ENCODE measurements at places on chromosomes 12 and 14.
A peak's percentile ranks its signal among the peaks of the same experiment; 100 is the strongest.

GRCh38 chr12:49365542-49365941 lies 1.7 kb upstream of the SPATS2 start:
- no peak for DNase-seq

- DNase-seq, result no peak
Observed at GRCh38 chr12:71456316-71456715, 16.7 kb downstream of the LGR5 start.

DNA sequence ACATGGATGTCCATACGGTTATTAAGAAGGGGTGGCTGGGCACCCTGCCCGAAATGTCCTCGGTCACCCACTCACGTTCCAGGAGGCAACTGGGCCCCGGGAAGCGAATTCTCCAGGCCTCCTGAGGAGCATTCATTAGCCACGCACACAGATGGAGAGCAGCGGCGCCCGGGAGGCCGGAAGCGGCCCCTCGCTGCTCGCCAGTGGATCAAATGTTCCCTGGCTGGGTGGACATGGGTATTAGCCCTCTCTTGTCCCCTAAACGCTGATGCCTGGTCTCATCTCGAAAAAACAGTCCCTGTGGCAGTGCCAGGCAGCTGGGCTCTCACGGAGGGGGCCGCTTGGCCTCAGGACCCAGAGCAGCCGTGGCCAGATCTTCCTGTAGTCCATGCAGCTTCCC lies 59.0 kb upstream of the DLK1 start:
- no peak for DNase-seq

GRCh38 chr12:108008163-108008905 lies 120.8 kb upstream of the WSCD2 start:
- no peak for DNase-seq

DNA sequence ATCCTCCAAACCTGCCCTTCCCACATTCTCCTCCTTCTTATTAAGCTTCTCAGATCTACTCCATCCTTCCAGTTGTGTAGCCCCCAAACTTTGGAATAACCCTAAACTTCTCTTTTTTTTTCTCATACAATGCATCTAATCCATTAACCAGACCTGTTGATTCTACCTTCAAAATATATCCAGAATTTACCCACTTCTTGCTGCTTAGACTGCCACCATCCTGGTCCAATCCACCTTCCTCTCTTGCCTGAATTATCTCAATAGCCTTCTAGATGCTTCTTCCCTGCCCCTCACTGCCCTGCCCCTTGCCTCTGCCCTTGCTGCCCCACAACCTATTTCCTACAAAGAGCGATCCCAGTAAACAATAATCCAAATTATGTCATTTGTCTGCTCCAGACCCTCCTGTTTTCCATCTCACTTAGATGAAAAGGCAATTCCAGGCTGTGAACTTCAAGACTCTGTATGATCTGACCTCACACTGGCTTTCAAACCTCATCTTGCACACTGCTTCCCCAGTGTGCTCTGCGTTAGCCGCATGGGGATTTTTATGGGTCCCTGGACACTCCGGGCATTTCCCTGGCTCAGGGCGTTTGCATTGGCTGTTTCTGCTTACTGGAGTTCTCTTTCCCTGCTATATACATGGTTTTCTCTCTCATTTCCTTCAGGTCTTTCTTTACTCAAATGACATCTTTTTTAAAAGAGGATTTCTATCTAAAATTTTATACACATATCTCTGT lies 42.6 kb upstream of the HIF1A start:
- no peak for DNase-seq

DNA sequence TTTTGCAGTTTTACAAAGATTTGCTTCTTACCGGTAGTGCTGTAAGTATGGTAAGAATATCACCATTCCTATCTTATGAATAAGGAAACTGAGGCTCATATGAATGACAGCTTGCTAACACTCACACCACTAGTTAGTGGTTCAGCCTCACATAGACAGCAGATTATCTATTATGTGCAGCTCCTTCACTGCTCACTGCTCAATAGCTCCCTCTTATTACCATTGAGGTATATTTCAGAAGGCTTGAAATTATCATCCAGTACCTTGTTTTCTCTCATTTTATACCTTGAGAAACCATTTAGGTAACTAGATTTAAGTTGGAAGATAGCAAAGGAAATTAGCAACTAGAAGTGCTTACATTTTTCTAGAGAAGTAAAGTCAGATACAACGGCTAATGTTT lies 15.5 kb downstream of the RIC8B start:
- DNase-seq, result no peak

DNA sequence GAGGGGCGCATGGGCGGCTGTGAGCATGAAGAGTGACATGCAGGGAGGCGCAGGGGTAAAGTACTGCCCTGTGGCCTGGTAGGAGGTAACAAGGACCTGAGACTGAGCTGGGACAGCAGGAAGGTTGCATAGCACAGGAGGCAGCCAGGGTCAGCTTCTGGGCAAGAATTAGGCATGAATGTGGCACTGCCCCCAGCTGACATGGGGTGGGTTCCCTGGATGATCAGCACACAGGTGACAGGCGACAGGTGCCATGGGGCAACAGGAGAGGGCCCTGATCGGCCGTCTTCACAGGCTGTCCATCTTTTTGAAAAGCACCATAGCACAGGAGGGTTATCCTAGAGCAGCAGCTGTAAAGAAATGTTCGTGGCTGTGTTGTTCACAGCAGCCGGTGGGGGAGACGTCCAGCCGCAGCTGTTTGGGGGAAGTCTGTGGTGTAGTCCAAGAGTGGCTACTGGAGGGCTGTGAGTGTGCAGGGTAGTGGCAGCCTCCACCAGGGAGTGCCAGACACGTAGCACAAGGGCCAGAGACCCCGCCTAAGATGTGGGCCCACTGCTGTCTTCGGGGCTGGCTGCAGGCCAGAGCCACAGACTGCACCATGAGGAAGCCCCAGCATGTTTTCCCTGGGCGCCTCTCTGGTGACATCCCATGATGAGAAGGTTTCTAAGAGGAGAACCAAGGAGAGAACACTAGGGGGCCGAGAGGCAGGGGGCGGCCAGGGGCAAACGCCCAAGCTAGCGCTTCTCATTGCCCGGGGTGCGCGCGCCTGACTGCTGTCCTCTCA lies 8.4 kb downstream of the CLBA1 start:
- DNase-seq, result no peak

DNA sequence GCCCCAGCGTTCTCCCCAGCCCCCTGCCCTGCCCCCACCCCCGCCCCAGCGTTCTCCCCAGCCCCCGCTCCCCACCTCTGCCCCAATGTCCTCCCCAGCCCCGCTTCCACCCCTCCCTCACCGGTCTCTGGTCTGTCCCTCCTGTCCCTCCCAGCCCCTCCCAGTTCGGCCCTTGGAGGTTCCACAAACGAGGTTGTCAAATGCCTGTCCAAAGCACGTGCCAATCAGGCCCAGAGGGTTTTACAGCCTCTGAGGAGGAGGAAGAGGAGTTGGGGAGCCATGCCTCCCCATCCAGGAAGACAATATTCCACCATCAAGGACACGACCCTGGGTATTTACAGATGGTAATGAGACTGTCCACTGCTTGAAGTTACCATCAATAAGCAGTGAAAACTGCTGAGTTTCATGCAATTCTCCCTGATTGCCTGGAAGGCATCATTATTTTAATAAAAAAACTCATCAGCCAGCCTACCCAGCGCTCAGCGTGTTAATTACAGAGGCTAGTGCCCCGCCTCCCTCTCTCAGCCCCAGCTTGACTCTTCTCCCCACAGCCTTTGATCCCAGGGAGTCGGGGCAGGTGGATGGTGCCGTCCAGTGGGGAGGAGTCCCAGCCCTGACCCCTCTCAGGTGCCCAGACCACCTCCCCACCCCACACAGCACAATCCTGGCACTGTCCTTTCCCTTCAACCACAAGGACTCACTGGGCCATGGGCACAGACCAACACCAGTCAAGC lies 30.6 kb upstream of the C14orf180 start:
- DNase-seq, result no peak

DNA sequence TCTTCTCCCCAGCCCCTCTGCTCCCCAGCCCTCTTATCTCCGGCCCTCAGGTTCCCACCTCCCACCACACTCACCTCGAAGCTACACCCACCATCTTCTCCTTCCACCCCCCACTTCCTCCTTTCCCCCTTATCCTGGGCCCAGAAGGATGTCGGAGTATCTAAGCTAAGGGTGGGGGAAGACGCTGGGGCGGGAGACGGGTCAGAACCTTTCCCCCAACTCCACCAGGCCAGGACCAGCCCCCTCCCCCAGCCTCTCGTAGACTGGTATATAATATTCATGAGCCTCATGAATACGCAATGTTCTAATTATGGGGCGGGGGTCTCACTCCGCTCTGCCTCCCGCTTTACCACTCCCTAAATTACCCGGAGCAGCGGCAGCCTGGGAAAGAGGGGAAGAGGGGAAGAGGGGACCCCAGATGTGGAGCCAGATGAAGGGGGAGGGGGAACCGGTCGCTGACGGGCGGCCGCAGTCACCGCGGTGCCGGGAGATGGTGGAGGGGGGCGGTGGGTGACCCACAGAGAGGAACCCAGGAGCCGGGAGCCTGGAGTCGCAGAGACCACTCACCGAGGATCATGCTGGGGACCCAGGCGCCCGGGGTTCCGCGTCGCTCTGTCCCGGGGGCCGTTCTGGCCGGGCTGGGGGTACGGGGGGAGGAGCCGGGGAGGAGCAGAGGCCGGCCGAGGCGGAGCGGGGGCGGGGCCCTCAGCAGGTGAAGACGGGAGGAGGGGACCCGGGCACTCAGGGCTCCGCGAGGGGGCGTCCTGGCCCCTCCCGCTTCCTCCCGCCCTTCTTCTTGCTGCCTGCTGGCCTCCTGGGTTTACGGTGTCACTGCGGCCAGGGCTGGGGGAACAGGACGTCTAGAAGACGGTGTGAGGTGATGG lies 6.4 kb upstream of the ZNF385A start:
- peak; percentile 32 for DNase-seq

DNA sequence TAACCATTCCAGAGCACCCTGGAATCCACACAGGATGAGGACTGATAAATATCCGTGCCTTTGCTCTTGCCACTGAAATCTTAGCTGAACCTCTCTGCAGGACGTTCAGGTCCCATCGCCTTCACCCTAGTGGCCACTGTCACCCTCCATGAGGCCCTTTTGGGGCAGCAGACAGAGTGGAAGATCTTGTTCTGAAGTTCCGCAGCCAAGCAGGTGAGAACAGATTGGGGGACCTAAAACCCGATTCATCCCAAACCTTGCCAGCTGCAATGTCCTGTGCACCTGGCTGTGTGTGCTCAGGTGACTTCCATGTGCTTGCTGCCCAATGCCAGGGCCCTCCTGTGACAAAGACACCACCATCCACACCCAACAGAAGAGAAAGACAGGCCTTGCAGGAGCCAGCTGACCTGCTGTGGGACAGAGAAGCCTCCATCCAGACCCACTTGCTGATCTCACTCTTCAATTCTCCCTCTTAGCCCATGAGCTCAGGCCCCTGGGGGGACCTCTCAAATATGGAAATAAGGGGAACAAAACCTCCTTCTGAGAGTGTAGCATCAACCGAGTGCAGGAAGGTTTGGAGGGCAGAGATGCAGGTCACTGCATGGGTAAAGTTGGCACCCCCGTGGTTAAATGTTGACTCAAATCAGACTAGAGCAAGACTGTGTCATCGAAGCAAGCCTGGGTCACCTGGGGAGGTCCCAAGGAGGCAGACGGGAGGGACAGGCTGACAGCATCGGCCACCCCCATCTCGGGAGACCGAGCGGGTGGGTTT lies 308.7 kb upstream of the DIO3 start:
- no peak for DNase-seq
